ENCODE measurements at places on chromosomes 16 and 17.

DNA sequence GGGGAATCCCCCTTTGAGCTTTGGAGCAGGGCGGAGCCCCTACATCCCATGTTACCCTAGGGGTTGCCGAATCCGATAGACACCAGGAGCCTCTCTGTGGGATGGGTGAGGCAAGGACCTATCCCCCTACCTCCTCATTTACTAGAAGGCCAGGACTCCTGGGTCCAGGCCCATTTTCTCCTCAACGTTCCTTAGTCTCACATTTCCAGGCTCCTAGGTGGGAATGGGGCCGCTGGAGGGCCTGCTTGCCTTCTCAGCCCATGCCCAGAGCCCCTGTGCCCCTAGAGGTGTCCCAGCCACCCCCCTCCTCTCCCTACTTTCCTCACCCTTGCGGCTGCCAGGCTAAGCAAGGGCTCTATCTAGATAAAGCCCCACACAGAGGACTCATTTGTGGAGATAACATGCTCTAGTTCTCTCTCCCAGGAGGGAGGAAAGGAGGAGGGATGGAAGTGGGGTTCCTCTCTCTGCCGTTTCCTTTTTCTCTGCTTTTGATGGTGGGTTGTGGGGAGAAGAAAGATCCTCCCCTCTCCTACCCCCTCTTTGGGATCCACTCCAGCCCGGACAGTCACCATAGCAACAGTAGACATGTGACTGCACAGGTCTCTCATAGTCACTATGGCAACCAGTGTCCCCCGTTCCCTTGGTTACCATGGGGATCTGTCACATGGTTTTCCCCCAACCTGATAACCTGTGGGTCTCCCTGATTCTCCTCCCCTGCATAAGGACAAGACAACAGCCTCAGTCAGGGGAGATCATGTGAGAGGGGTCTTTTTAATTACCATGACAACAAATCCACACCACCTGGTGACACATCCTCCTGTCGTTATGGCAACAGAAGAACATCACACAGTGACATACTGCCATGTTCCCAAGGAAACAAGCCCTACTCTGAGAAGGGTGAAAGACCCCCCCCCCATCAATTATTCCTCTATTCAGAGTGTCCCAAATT is 5.2 kb downstream of the CACNA1G start:
- DNase-seq, result no peak

GRCh38 chr17:38329284-38329683 is 14.5 kb downstream of the GPR179 start:
- no peak for DNase-seq

DNA sequence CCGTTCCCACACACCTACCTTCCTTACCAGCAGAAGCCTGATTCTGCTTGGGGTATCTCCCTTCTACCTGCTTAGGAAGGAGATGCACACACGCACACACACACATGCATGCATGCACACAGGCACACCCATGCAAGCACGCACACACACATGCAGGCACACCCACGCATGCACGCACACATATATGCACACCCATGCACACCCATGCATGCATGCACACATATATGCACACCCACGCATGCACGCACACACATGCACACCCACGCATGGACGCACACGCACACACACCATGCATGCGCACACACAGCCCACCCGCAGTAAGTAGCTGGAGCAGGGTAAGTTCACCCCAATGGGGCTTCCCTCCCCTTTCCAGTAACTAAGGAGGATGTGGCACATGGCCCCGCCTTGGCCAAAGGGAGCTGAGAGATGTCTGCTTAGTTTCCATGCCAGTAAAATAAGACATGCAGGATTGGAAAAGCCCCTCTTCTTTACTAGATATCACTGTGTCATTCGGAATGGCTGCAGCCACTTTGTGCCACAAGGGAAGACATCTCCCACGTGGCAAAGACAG is 33.7 kb downstream of the ADCY9 start:
- no peak for DNase-seq

GRCh38 chr17:72696156-72696555 is 396.3 kb downstream of the SLC39A11 start:
- no peak for DNase-seq

DNA sequence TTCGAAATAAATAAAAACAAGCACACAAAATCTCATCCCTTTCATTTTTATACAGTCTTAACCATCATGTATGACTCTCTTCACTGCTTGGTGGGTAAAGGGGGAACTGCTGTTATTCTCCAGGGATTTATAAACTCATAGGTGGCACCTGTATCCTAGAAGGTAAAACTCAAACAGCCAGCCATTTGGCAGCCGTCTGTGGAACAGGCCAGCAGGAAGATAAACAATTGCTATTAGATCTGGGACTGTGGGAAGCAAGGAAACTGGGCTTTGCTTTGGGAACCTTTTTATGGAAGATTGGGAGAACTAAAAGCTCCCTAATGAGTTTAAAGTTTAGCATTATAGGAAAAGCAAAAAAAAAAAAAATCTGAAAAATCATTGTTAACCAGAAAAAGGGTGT is 126.0 kb downstream of the TANGO6 start:
- DNase-seq, result no peak

DNA sequence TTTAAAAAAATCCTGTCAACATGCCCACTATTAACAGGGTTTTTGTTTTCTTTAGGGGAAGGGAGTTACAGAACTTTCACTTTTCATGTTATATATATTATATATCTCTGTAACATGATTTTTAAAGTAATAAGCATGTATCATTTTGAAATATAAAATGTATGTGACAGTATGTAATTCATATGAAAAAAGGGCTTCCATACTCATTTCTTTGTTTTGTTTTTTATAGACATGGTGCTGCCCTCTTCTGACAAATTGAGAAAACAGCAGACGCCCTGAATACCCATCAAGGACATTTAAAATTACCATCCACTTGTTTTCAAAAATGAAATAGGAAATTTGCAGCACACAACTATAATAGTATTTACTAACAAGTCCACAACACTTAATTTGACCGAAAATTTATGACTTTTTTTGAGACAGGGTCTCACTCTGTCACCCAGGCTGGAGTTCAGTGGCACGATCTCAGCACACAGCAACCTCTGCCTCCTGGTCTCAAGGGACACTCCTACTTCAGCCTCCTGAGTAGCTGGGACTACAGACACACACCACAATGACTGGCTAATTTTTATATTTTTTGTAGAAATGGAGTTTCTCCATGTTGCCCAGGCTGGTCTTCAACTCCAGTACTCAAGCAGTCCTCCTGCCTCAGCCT is 30.4 kb downstream of the CFDP1 start:
- DNase-seq, result no peak

GRCh38 chr16:57108432-57108831 is 16.0 kb downstream of the CPNE2 start:
- DNase-seq, result no peak

- DNase-seq, result no peak
These were observed 245.2 kb downstream of the SEC14L1 start for GRCh38 chr17:77385750-77386501.

DNA sequence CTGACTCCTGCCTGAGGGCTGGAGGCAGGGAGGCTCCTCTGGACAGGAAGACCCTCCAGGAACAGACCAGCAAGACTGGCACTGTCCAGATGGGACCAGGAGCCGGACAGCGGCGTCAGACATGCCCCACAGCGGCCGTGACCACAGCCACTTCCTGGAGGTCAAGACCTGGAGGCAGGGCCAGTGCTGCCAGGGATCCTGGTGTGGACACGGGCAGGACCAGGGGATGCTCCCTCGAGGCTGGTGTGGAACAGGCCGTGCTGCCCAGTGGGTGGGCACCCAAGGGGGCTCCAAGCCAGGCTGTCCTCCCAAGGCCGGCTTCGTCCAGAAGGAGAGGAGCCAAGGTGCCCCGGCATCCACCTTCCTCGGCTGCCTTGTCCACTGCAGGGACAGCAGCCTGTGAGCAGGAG is 4.5 kb upstream of the CCDC57 start:
- no peak for DNase-seq

GRCh38 chr17:30344283-30345088 is 10.6 kb upstream of the TMIGD1 start:
- no peak for DNase-seq

- DNase-seq, result no peak
These were observed 460.9 kb downstream of the SLC39A11 start for GRCh38 chr17:72631568-72631948.

DNA sequence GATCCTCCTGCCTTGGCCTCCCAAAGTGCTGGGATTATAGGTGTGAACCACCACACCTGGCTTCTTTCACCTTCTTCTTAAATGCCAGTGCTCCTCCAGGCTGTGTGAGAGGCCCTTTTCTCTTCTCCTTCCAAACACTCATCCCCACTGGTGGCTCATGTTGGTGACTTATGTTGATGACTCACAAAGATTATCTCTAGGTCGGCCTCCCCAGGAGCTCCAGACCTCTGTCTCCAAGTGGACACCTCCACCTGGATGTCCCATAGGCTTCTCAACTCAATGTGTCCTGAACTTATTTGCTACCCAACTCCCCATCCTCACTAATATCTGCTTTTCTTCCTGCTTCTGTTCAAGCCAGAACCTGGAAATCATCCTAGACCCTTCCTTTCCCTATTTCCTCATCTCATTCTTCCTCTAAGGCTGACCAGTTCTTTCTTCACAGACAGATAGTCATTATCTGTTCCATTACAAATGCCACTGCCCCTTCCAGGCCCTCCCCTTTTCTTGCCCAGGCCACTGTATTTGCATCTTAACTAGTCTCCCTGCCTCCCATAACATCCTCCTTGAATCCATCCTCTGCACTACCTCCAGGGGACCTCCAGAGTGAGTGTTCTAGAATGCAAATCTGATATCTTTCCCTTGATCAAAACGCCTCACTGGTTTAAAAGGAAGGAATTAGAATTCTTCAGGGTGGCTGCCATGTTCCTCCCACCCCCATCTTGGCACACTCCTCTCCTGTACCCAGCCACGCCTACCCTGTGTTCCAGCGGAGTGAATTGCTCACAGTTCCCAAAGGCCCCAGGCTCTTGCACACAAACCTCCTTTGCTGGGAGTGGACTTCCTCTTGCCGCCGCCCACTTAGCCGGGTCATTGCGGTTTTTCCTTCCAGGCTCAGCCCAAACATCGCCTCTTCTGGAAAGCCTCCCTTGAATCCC is 34.8 kb upstream of the FBXO47 start:
- peak; percentile 30 for DNase-seq

DNA sequence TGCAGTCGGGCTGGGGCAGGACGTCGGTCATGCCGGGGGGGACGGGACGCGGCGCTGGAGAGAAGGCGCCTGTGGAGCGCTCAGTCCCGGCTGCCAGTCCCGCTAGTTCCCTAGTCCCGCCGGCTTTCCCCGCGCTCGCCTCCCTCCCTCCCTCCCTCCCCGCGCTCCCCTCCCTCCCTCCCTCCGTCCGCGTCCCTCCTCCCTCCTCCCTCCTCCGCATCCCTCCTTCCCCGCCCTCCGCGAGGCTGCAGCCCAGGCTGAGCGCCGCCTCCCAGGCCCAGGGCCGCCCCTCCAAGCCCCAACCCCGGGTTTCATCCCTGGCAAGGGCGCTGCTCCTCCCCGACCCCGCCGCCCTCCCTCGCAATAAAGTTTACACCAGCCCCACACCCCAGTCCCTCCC is 34.8 kb downstream of the TIMM22 start:
- no peak for DNase-seq

DNA sequence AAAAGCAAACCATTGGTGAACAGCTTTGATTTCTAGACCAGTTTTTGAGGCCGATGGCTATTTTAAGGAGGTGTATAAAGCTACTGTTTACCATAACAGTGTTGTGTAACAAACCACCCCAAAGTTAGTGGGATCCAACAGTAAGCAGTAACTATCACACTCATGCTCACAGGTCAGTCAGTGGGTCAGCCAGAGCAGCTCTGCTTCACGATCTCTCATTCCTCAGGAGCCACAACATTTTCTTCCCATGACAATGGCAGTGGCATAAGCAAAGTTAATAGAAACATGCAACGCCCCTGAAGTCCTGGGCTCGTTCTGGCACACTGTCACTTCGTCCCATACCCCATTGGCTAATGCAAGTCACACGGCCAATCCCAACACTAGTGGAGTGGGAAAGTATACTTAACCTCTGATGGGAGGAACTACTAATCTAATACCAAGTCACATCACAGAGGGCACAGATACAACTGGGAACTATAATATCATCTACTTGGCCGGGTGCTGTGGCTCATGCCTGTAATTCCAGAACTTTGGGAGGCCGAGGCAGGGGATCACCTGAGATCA is 28.0 kb upstream of the B4GALNT2 start:
- no peak for DNase-seq

- no peak for DNase-seq
These were observed 81.0 kb downstream of the C16orf78 start for GRCh38 chr16:49454426-49455180.

GRCh38 chr16:67166598-67167168 is 2.1 kb downstream of the HSF4 start:
- DNase-seq, result no peak

DNA sequence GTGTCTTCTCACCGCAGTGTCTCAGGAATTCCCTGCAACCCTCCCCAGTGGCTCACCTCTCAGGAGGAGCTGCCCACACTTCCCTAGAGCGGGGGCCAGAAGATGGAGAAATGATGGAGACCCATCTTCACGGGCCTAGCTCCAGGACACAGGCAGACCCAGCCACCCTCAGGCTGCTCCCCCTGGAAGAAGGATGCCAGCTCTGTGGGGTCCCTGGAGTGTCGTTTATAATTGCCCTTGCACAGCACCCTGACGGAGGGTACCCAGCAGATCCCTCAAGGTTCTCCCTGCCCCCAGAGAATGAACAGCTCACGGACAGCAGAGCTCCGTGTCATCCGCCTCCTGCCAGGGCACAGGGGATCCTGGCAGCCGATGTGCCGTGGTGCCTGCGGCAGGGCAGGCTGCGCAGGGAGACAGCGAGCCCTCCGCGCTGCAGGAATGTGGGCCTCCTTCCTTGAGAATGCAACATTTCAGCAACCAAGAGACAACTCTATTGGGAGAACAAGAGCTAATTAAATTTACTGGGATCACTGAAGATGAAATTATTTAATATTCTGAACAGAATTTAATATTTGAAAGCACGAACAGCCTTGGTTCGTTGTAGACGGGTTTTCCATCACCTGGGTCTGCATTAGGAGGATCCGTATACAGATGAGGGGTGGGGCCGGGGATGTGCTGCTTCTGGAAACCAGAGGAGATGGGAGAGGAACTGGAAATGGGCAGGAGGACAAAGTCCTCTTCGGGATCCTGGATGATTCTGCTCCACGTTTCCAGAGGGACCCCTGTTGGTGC is 21.0 kb upstream of the RBFOX3 start:
- DNase-seq, result no peak
